ENCODE measurements at places on chromosomes 11 and 22.

DNA sequence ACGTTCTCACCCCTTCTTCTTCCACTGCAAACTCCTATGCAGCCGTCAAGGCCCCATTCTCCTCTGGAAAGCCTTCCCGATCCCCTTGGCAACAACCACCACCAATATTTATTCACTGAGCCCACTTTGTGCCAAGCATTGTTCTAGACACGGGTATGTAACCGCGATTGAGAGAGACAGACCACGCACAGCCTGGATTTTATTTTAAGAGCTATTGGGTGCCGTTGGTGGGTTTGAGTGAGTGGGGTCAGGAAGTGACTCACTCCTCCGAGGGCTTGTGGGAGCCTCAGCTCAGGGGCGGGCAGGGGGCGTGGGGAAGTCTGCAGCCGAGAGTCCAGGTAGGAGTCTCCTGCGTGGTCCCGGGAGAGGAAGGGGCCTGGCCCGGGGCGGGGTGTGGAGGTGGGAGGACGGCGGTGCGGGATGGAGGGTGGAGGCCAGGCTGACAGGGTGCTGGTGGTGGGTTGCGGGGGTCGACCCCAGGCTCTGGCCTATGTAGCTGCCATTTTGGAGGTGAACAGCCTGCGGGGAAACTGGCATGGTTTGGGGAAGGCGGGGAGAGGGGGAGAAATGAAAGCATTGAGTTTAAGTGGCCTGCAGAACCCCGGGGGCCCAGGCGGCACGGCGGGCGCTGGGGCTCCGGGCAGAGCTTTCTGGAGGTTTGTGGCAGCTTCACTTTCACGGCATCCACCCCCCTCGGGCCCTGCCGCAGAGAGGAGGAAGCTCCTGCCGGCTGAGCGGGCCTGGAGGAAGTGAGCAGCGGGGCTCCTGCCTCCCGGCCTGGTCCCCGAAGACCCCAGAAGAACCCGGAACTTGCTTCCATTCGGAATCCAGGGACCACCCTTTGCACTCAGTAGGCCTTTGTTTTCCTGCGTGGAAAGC, 547 bp downstream of the PARVG start:
- DNase-seq, result no peak

DNA sequence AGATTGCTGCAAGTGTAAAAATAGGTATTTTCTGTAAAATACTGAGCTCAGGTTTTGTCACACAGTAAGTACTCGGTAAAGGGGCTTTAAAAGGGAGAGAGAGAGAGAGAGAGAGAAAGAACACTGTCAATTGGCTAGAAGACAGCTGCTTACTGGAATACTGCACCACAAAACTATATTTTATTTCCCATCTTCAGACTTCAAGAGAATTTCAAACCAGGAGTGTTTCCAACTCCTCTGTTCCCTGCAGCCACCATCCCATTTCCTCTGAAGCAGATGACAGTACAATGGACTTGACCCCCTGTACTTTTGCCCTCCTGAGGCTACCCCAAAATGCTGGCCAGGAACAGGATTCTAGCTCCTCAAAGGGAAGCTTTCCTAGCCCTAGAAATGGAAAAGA, 89.7 kb downstream of the RELT start:
- no peak for DNase-seq

GRCh38 chr11:12193515-12194336, 83.3 kb downstream of the MICAL2 start:
- DNase-seq, result no peak

GRCh38 chr11:78310500-78310909, 107.1 kb downstream of the GAB2 start:
- DNase-seq, result peak; percentile 64

GRCh38 chr11:77302752-77303151, 1.3 kb upstream of the GDPD4 start:
- no peak for DNase-seq

DNA sequence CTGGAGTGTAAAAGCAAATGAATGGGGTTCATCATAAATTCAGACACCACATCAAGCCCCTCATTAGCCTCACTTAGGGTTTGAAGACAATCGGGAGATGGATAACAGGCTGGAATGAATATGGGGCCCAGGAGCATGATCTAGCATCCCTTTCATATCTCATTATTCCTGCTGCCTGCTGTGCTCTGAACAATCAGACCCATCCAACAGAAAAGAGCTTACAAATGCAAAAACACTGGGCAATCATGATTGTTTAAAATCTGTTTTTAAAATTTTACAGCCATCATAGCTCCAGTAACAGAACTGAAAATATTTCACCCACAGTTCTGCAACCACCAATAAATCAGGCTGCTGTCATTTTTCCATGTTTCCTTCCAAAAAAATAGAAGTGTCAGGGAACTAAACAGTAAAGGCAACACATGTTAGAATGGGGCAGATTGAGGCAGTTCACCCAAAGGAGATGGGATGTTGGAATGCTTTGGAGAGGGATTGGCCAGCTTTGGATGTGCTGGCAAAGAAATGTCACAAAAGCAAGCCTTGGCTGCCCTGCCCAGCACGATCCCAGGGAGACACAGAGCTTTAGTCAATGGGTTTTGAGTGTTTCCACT, 47.8 kb upstream of the BMAL1 start:
- DNase-seq, result no peak

GRCh38 chr11:122717264-122717867, 61.8 kb downstream of the UBASH3B start:
- DNase-seq, result no peak

DNA sequence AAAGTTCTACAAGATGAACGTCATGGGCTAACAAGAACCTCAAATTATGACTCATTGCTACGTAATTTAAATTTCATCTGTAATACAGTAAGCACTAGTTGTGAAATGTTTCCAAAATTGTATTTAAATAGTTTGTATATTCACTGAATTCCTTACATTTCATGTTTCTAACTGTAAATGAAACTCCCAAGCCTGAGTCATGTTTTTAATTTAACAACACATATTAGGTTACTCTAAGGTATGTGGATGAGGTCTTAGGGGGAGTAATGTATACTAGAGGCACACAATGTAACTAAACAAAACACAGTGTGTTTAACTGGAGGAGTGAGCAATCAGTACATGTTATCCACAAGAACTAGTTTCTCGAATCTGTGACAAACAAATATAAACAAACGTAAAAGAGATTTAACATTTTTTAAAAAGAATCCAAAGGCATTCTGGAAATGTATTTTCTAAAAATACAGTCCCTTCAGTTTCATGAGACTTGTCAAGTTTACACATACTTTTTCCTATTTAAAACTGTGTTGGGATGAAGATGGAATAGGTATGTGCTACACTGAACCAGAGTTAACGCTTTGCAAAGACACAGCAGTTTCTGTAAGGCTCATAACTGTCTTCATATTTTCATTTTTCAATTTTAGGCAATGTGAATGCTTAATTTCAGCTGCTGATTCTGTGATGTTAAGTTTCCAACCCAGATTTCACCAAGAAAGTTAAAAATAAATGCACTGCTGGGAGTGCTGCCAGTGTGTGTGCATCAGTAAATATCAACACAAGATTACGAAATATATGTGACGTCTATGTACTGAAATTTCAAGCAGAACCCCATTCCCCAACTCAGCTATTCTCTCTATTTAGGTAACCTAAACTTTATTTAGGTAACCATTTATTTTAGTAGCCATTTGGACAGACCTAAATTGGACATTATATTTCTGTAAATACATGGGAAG, 52.6 kb downstream of the PITPNB start:
- no peak for DNase-seq

- DNase-seq, result no peak
These were observed 9.3 kb upstream of the PAX6 start for GRCh38 chr11:31820438-31820818.

GRCh38 chr11:116454020-116454645, 318.7 kb downstream of the BUD13 start:
- peak; percentile 66 for DNase-seq

DNA sequence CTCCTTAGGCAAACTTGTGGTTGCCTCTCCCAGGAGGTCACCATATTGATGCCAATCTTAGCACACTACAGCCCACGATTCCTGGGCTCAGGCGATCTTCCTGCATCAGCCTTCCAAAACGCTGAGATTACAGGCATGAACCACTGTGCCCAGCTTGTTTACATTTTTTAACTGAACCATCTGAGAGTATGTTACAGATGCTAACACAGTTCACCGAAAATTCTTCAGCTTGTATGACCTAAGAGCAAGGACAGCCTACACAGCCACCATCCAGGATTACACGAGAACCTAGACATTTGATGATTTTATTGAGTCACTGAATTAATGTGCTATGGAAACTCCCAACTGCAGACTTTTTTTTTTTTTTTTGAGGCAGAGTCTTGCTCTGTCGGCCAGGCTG, 5.8 kb upstream of the LGALS1 start:
- DNase-seq, result no peak

- no peak for DNase-seq
These were observed 5.3 kb upstream of the DCUN1D5 start for GRCh38 chr11:103097279-103097678.

GRCh38 chr11:111124724-111125123, 120.8 kb upstream of the POU2AF2 start:
- no peak for DNase-seq

DNA sequence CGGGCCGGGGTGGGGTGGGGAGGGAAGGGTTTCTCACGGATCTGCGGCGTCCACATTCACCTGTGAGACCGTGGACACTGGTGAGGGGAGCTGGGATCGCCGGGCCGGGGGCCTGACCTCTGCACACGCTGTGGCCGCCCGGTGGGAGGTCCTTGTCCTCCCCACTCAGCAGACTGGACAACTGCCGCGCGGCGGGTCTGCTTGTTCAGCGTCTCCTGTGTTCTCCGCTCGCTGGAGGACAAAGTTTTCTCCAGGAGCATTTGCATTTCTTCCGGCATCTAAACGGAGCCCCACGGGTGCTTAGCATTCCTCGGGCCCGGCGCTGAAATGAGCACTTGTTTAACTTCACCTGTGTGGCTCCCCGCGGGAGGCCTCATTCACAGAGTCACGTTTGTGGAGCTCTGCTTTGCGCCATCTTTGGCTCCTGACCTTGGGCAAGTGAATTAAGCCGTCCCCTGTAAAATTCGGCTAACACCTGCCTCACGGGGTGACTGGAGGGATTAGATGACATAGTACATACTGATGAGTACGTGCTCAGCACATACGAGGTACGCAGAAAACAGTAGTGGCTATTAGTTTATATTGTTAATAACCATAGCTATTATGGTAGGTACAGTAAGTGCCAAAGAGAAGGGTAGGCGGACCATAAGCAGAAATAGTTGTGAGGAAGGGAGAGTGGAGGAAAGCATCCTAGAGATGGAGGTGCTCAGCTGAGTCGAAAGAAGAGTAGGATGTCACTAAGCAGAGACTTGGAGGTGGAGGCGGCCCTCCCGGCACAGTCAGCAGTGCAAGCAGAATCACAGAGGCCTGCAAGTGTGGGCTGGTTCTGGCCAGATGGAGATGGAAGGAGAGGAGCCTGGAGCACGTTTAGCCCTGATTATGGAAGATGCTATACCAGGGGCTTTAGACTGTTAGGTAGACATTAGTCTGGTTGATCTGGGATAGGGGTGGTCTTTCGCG, 885 bp downstream of the TRMU start:
- no peak for DNase-seq

- no peak for DNase-seq
These were observed 89.5 kb upstream of the FGF3 start for GRCh38 chr11:69908511-69909220.
